ENCODE measurements at places on chromosomes 3 and 15.

DNA sequence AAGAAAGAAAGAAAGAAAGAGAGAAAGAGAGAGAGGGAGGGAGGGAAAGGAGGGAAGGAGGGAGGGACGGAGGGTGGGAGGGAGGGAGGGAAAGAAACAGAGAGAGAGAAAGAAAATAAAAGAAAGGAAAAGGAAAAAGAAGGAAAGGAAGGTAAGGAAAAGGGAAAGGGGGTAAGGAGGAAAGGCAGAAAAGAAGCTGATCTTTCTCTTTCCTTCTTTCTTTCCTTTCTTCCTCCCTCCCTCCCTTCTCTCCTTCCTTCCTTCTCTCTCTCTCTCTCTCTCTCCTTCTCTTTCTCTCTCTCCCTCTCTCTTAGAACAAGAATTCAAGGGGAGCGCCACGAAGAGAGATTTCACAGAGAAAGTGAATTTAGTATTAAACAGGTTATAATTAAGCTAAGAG, 25.8 kb upstream of the TMCC1 start:
- no peak for DNase-seq

DNA sequence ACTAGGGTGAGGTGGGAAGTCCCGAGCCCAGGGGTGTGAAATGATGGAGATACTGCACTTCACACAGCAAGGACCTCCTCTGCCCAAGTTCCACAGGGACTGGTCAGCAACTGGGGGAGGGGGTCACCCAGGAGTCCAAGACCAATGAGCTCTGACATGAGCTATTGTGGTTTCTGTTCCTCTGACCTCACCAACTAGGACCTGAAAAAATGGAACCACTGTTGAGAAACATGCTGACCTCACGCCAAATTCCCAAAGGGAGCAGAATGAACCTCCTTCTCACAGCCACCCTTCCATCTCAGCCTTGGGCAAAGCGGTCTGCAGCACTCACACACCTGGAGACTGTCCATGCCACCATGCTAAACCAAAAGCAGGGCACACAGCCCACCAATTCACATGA, 69.3 kb downstream of the LRIG1 start:
- DNase-seq, result no peak

GRCh38 chr3:150843241-150843640, 62.0 kb downstream of the MINDY4B start:
- no peak for DNase-seq

GRCh38 chr3:39260957-39261356, 18.9 kb downstream of the CX3CR1 start:
- DNase-seq, result peak; percentile 94

DNA sequence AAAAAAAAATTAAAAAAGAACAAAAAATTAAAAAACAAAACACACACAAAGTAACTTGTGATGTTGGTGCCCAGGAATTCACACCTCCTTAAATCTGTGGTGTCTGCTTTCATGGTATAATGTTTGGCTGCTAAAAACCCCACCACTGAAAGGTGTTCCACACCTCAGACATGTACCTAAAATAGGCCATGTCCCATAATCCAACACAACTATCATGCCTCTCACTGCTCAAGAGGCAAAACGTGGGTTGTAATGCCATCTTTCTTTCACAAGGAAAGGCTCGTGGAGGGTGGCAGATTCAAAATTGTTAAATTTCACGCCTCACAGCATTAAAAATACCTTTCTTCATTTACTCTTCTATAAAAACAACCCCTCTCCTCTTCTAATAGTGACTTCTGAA, 29.5 kb downstream of the MKRN2 start:
- no peak for DNase-seq

- DNase-seq, result no peak
Observed at GRCh38 chr15:98292442-98293240, 332.1 kb downstream of the ARRDC4 start.

GRCh38 chr3:129441215-129441614, 1.2 kb downstream of the IFT122 start:
- no peak for DNase-seq

DNA sequence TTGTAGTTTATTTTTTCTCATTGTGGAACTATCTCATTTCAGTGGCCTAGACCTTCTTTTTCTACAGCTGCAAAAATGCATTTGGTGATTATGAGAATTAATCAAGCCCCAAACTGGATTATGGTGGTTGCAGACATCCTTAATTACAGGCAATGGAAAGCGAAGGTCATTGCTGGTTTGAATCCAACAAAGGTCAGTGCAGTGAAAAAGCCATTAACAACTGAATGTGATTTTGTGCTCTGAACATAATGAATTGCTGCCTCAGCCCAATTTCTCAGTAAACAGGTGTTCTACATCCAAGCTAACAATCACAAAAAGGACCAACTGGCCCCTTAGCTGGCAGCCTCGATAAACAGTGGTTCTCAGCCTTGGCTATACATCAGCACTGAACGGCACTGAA, 260.1 kb upstream of the DPPA4 start:
- no peak for DNase-seq

GRCh38 chr3:168272343-168272985, 176.7 kb upstream of the GOLIM4 start:
- no peak for DNase-seq

- peak; percentile 79 for DNase-seq
Observed at GRCh38 chr3:101940521-101941317, 91.4 kb downstream of the NFKBIZ start.

GRCh38 chr3:178618197-178618596, 82.0 kb downstream of the KCNMB2 start:
- DNase-seq, result no peak

DNA sequence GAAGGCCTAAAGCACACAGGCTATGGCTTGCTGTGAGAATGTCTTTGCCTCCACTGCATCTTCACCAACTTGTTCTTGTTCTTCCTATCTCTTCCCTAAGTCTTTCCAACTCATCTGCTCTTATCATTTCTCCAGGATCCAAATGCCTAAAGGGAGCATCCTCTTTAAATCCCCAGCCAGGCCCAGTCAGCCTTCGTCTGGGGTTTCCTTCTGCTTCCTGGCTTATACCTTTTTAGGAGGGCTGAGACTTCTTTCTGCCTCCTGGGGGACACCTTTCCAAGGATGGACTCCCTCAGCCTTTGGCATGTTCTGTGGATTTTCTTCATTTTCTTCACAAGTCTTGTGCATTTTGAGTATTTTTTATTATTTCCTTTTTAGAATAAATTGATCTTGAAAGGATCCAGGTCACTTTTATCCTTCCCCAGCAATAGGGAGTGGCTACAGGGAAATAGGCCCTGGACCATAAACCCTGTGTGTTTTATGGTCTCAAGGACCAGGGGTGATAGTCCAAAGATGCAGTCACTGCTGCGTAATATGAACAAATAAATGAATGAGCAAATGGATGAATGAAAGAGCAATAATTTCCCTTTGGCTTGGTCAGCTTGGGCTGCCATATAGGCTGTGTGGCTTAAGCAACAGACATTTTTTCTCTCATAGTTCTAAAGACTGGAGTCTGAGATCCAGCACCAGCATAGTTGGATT, 122.1 kb upstream of the LRIG1 start:
- DNase-seq, result no peak

GRCh38 chr3:41836360-41837134, 125.4 kb downstream of the ULK4 start:
- DNase-seq, result no peak

DNA sequence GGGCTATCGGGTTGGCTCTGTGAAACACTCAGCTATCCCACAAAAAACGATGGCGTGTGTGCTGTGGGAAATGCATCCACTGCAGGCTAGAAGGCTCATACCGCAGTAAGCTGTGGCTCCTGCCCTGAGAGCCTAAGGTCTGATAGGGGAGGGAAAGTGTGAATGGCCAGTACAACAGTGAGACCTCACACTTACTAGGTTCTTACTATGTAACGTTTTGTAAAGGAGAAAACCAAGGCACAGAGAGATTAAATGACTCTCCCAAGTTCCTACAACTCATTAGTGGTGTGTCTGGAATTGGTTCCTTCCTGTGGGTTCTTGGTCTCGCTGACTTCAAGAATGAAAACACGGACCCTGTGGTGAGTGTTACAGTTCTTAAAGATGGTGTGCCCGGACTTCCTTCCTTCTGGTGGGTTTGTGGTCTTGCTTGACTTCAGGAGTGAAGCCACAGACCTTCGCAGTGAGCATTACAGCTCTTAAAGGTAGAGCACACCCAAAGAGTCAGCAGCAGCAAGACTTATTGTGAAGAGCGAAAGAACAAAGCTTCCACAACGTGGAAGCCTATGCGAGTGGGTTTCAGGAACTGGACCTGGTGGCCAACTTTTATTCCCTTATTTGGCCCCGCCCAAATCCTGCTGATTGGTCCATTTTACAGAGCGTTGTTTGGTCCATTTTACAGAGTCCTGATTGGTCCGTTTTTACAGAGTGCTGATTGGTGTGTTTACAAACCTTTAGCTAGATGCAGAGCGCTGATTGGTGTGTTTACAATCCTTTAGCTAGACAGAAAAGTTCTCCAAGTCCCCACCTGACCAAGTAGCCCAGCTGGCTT, 161.7 kb downstream of the POLR2M start:
- no peak for DNase-seq

DNA sequence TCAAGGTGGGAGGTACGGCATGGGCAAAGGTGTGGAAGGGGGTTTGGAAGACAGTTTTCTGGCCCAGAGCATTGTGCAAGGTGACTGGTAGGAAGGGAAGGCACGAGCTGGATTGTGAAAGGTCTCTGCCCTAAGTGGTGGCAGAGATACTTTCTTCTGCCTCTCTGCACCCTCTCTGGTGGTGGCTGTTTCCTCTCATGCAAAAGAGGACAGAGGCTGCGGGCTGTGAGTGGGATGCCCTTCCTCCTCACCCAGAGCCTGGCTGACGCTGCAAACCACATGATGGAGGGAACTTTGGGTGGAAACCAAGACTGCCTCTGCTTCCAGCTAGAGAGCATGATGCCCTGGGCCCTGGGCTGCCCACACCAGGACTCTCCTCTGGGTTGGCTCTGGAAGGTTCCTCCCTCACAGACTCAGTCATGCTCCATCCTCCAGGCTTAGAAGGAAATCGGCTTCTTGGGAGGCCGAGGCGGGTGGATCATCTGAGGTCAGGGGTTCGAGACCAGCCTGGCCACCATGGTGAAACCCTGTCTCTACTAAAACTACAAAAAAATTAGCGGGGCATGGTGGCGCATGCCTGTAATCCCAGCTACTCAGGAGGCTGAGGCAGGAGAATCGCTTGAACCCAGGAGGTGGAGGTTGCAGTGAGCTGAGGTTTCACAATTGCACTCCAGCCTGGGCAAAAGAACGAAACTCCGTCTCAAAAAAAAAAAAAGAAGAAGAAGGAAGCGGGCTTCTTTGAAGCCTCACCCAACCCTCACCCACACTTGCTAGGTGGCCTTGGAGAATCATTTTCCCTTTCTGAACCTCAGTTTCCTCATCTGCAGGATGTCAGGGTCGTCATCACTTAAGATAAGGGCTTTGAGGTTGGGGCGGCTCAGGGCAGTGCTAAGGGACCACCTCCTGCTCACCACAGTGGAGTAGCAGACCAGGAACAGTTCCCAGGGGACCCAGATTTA, 8.3 kb downstream of the PSTPIP1 start:
- DNase-seq, result no peak

DNA sequence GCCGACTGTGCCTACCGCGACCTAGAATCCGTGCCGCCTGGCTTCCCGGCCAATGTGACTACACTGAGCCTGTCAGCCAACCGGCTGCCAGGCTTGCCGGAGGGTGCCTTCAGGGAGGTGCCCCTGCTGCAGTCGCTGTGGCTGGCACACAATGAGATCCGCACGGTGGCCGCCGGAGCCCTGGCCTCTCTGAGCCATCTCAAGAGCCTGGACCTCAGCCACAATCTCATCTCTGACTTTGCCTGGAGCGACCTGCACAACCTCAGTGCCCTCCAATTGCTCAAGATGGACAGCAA, 1.4 kb downstream of the ISLR start:
- no peak for DNase-seq

DNA sequence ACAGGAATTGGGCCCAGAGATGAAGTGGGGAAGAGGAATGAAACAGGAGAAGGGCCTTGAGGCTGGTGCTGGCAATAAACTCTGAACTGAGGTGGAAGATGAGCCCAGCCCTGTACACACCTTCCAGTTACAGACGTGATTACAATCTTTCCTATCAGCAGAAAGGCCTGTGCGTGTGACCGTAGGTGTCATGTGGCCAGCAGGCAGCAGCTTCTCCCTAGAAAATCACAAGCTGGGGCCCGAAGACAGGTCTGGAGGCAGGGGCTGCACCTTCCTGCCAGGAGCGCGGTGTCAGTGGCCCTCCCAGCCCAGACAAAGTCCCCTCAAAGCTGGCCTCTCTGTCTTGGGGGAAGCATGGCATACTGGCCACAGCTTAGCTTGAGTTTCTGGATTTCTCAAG, 16.7 kb upstream of the PIGZ start:
- no peak for DNase-seq

DNA sequence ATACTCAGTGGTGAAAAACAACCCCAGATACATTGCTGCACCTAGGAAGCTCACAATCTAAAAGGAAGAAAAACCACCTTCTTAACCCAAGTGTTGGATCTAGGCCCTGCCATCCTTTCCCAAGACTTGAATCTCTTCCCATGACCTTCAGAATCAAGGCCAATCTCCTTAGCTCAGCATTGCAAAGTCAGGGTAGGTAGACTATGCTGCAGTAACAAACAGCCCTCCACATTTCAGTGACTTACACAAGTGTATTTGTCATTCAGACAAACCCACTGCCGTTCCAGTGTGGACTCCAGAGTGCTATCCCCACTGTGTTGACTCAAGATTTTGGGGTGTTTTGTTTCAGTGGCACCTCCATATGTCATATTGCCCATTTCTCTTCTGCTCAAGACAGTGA, 278.4 kb downstream of the UACA start:
- no peak for DNase-seq

DNA sequence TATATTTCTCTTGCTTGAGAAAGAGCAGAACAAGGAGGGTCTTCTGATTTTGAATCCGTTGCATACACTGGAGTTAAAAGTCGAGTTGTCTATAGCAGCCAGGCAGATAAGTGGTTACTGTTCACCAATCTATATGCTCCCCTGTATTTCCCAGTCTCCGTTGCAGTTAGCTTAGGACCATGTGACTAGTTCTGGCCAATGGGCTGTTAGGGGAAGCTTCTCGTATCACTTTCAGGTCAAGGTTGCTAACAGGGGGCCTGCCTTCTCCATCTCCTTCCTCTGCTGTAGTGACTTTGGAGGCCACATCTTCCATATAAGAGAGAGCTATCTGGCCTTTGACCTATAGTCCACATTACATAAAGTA, 188.5 kb upstream of the KBTBD8 start:
- DNase-seq, result no peak

DNA sequence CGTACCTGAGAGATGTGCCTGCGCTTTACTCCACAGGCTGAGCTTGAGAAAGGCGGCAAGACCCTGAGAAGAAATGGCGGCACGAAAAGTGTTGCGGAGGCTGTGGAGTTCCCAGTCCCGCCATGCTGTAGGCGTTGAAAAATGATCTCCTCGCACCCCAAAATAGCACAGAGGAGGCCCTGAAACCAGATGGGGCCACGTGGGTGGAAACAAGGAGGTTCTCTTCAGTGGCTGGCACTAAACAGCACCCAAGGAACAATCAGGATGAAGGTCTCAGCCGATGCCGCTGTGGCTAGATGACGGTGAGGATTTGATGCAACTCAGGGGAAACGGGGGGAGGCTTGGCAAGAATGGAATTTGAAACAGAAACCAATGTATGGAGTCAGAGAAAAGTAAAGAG, 57.3 kb downstream of the TMEM212 start:
- DNase-seq, result no peak

Data from right atrium auricular region (tissue), 2 donors.